ENCODE measurements at places on chromosomes 7 and 10. TPM values are rescaled to one million over a fixed set of nuclear protein-coding genes. Genes with fewer than 3 reads are reported as not detected.

PDE6C gene
- 0.18 TPM for polyA plus RNA-seq

LRRC17 gene
- polyA plus RNA-seq, result 2.6 TPM

ASB10 gene
- polyA plus RNA-seq, result 0.05 TPM

VWA2 gene
- polyA plus RNA-seq, result 0.46 TPM

NEUROD6 gene
- polyA plus RNA-seq, result 0.02 TPM

AQP1 gene
- polyA plus RNA-seq, result 42.2 TPM

ASB4 gene
- polyA plus RNA-seq, result 0.98 TPM

ADAM12 gene
- 0.96 TPM for polyA plus RNA-seq

C10orf53 gene
- polyA plus RNA-seq, result 0.05 TPM

CDK13 gene
- polyA plus RNA-seq, result 40.4 TPM

GRM3 gene
- polyA plus RNA-seq, result 0.07 TPM

SHTN1 gene
- 23.0 TPM for polyA plus RNA-seq

ATOH7 gene
- polyA plus RNA-seq, result 0.16 TPM

RET gene
- 0.37 TPM for polyA plus RNA-seq

NPFFR1 gene
- 0.21 TPM for polyA plus RNA-seq

C10orf105 gene
- 0.68 TPM for polyA plus RNA-seq

KEL gene
- polyA plus RNA-seq, result 2.6 TPM

FKBP9 gene
- 12.1 TPM for polyA plus RNA-seq

SLF2 gene
- polyA plus RNA-seq, result 23.8 TPM

CYP2C9 gene
- polyA plus RNA-seq, result 0.55 TPM

PTN gene
- 19.3 TPM for polyA plus RNA-seq

ADGRA1 gene
- 0.02 TPM for polyA plus RNA-seq

FAM237B gene
- polyA plus RNA-seq, result not detected

AGR2 gene
- 4.5 TPM for polyA plus RNA-seq

All from thymus (tissue), 14 donors.